ENCODE measurements at places on chromosomes 5 and 9. TPM values are rescaled to one million over a fixed set of nuclear protein-coding genes. Genes with fewer than 3 reads are reported as not detected.
A peak's percentile ranks its signal among the peaks of the same experiment; 100 is the strongest.

GRCh38 chr5:119019501-119019900 is 31.2 kb upstream of the DTWD2 start:
- DNase-seq = no peak

Gene GPX3
- 8.6 TPM for total RNA-seq

Gene PLPP7
- 2.3 TPM for total RNA-seq

DNA sequence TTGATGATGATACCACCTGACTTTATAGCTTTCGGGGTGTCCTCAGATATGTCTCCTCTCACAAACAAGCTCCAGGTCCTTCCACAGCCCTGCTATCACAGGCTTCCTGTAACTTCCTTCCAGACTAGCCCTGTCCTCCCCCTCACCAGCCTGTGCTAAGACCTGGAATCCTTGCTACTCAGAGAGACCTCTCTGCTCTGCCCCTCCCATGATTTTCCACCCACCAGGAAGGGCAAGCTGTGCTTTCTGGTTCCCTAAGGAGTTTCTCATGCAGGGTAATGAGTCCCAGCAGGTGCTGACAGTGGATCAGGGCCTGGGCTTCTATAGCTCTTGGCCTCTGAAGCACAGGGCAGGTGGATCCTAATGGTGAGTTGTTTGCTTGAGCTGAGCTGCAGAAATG is 86.9 kb downstream of the AOPEP start:
- DNase-seq = no peak

DNA sequence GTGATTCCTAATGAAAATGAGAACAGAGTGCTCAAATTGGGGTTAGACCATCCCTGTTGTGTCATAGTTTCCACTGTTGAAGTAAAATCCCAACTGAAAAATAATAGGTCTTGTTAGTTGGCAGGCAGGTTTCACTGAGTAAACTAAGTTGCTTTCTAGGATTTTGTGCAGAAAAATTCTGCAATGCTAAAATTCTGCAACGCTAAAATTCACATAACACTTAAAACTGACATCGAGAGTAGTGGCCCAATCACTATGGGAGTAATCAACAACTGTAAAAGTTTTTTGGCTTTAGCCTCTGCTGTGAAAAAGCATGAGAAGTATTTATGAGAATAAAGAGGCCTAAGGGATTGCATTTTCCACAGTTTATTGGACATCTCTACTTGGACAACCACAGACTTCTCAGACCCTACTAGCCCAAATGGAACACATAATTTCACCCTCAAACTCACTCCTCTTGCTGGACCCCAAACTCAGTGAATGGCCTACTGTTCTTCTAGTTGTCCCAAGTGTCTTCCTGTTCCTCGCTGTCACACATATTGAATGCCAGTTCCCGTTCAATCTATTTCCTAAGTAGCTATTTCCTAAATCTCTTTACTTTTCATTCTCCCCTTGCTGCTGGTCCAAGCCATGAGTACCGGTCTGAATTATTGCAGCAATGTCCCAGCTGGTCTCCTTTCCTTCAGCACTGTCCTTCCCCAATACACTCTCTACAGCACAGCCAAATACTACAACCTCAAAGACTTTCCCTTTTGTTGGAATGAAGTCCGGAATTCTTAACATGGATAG is 355.4 kb downstream of the PDE4D start:
- DNase-seq = no peak

GRCh38 chr9:27272103-27272502 is 24.8 kb downstream of the EQTN start:
- DNase-seq = no peak

Gene SPATA6L
- 3.3 TPM for total RNA-seq

- DNase-seq = no peak
Observed at GRCh38 chr9:98964911-98965336, 21.2 kb downstream of the COL15A1 start.

DNA sequence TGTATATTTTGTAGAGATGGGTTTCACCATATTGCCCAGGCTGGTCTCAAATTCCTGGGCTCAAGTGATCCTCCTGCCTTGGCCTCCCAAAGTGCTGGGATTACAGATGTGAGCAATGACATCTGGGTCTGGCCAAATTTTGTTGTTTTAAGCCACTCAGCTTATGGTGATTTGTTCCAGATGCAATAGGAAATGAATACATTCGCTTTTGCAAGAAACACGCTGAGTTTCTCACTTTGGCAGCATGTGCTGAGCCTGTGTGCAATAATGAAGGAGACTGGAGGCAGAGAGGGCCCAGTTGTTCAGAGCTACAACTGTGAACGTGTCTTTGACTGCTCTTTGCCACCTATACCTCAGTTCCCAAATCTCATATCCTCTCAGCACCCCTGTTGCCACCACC is 56.4 kb downstream of the KIF4B start:
- no peak for DNase-seq

DNA sequence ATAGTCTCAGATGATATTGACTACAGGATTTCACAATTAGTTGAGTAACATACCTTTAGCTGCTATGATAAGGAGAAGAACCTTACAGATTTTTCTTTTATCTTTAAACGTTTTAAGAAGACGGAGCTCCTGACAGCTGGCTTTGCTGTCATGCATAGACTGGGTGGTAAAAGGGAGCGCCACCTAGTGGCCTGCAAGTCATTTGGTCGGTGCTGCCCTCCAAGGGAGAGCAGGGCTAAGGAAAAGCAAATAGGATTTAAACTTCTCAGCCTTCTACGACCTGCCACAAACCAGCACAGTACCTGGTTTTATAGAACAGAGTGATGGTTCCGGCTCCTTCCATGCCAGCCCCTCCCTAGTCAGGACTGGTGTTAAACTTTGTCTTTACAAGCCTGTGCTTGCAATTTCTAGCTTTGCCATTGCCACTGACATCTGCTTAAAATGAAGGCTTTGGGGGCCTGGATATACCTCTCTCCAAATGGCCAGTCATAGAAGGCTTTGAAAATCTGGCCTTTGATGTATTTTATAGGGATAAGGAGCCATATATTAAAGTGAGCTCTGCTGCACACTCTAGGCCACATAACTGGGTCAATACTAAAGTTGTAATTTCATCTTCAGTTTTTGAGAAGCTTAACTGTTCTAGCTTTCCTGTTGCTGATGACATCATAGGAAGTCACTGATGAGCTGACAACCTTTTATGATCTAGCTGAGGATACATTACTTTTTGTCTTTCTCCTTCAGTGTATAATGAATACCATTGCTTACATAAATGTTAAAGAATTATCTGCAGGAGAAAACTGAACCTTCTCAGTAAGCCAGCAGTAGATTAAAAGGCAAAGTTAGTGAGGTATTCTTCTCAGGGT is 31.1 kb upstream of the ADAMTSL1 start:
- peak; percentile 70 for DNase-seq

- DNase-seq = no peak
Observed at GRCh38 chr5:124134941-124135340, 611.5 kb downstream of the ZNF608 start.

Gene ENHO
- under 0.01 TPM for total RNA-seq

- no peak for DNase-seq
Observed at GRCh38 chr9:1960342-1961042, 54.7 kb upstream of the SMARCA2 start.

DNA sequence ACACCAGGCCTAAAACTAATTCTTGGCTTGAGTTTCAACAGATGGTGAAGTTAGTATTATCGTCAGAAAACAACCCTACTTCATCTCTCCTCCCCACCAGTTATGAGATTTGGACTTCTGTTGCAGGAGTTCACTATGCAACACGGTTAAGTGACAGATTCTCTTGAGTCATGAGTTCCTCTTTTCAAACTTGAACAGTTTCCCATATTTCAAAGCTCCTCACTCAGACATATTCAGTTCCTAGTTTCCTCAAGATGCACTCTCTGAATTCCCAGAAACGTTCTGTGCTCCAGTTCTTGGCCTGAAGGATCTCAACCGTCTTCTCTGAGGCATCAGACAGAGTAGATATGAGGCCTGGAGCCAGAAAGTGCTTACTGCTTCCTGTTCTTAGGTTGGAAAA is 7.3 kb upstream of the PTGER4 start:
- DNase-seq = no peak

GRCh38 chr9:85524531-85524930 is 217.2 kb downstream of the AGTPBP1 start:
- DNase-seq = no peak

Gene SLC25A2
- total RNA-seq = under 0.01 TPM

- no peak for DNase-seq
Observed at GRCh38 chr5:144691936-144692335, 521.3 kb downstream of the KCTD16 start.

Gene TCF7
- 0.25 TPM for total RNA-seq

Gene RFESD
- 1.2 TPM for total RNA-seq

DNA sequence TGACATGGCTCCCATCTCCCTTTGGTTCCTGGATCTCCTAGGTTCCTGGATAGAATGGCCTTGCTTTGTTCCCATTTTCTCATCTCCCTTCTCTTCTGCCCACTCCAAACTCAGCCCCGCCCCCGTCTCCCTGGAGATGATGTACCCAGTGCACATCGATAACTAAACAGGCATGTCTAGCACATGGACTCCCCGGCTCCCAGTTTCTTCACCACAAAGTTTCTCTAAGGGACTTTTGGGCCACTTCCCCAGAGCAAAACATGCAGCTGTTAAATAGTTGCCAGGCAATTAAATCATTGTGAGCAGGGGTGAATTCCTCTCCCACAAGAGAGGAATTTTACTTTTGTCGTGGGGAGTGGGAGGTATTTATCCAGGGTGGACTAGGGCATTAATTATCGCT is 259.0 kb downstream of the GADD45G start:
- no peak for DNase-seq

DNA sequence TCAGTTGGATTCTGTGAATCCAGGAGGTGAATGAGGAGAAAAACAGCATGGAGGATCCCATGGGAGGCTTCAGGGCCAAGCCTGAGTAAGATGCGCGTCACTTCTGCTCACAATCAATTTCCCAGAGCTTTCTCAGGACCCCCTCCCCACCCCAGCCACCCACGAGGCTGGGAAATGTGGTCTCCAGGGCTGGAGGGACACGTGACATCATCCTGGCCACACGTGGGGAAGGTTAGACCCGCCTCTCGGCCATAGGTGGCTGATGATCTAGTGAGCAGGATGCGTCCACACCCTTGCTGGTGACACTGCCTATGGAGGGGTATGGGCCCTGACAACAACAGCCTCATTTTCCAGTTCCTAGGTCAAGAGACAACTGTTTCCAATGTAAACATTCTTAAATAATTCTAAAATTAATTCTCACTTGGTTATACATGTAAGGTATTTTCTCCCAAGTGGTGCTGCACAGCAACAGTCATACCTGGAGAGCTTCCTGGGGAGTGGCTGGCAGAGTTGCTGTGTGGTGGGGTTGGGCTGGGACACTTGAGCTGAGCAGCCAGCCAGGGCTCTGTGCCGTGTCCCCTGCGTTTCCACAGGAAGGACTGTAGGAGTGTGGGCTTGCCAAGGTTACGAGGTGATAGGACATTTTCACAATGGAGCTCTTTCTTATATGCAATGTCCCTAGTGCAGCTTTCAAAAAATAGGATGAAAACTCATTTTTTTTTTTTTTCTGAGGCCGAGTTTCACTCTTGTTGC is 153.1 kb downstream of the GADD45G start:
- DNase-seq = no peak

GRCh38 chr5:156914371-156914737 is 48.7 kb downstream of the TIMD4 start:
- no peak for DNase-seq

- DNase-seq = no peak
Observed at GRCh38 chr9:117411547-117411946, 3.3 kb downstream of the ASTN2 start.

- no peak for DNase-seq
Observed at GRCh38 chr9:133876144-133876543, 116.0 kb downstream of the VAV2 start.

DNA sequence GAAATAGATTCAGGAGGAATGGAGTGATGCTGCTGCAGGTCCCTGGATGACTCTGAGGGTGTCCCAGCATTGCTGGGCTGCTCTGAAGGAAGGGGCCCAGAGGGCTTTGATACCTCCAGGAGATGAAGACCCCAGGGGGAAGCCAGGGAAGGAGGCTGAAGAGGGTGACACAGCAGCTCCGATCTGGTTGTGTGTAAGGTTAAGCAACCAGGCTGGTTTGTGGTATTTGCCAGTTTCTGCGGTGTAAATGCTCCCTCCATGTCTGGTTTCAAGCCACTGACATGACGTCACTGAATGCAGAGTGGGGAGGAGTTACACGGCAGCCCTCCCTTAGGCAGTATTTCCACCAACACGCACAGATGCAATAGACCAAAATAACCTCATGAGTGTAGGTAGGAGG is 40.0 kb upstream of the ORM1 start:
- no peak for DNase-seq

GRCh38 chr9:113649054-113649453 is 185.5 kb downstream of the RGS3 start:
- DNase-seq = no peak

GRCh38 chr5:56607551-56607950 is 207.8 kb upstream of the MAP3K1 start:
- DNase-seq = no peak

GRCh38 chr9:93976973-93977372 is 21.8 kb upstream of the BARX1 start:
- DNase-seq = no peak

Gene TMEM38B
- total RNA-seq = 5.1 TPM

Gene PRDM9
- total RNA-seq = not detected

- peak; percentile 27 for DNase-seq
Observed at GRCh38 chr5:131530706-131531331, 104.2 kb downstream of the RAPGEF6 start.

Gene ENTPD2
- total RNA-seq = not detected

Gene PDLIM4
- 26.7 TPM for total RNA-seq

- no peak for DNase-seq
Observed at GRCh38 chr5:123690821-123691220, 178.8 kb downstream of the CSNK1G3 start.

GRCh38 chr9:87581513-87581912 is 83.8 kb downstream of the DAPK1 start:
- DNase-seq = no peak

- no peak for DNase-seq
Observed at GRCh38 chr5:1666221-1666620, 133.4 kb downstream of the MRPL36 start.

Gene GRM6
- total RNA-seq = not detected

GRCh38 chr9:91285729-91286353 is 75.9 kb downstream of the AUH start:
- peak; percentile 27 for DNase-seq

GRCh38 chr5:165624166-165624946 is 2118.9 kb downstream of the MAT2B start:
- DNase-seq = no peak

- no peak for DNase-seq
Observed at GRCh38 chr9:123410281-123410910, 54.4 kb downstream of the CRB2 start.

DNA sequence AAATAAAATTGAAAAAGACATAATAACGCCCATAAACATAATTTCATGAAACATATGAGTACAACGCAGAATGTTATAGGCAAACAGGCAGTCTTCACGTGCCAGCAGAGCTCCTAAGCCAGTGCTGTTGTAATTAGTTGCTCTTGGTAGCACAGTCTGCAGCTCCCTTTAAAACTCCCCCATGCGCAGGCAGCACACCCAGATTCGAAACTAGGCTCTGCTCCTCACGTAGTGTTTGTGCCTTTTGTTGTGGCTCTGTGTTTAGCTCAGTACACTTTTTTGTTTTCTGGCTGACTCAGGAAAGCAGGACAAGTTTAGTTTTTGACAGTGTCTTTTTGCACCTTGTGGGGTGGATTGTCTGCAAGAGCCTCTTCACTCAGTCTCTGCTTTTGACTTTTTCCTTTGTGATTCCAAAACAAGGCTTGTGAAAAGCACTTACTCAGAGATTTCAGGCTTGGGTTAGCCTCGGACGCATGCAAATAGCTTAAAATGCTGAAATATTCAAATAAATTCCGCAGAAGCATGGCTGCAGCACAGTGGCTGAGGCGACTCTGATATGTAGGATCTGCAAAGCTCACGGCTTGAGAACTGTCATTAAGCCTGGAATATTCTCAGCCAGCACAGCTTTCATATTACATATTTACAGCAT is 113.6 kb downstream of the IRX1 start:
- no peak for DNase-seq
